ENCODE measurements at places on chromosomes 6 and 20.

GRCh38 chr6:45538641-45539547 is 161.2 kb upstream of the SUPT3H start:
- peaks cover 18% of the 10 kb centered on the region for H3K4me1 ChIP-seq
- no peaks in the 10 kb centered on the region for H3K36me3 ChIP-seq
- H3K27ac ChIP-seq = no peak overlapping the region
- ATAC-seq = no peak
- no peak overlapping the region for H3K4me3 ChIP-seq
- H3K27me3 ChIP-seq = peaks cover 8% of the 10 kb centered on the region

GRCh38 chr6:28333047-28333446 is 2.9 kb downstream of the ZSCAN31 start:
- H3K27ac ChIP-seq = no peak overlapping the region
- H3K27me3 ChIP-seq = no peaks in the 10 kb centered on the region
- H3K36me3 ChIP-seq = peaks cover 11% of the 10 kb centered on the region
- no peak for ATAC-seq
- H3K4me3 ChIP-seq = no peak overlapping the region
- H3K4me1 ChIP-seq = peaks cover 19% of the 10 kb centered on the region

GRCh38 chr6:119026822-119027221 is 51.6 kb downstream of the FAM184A start:
- no peak for ATAC-seq
- no peaks in the 10 kb centered on the region for H3K36me3 ChIP-seq

DNA sequence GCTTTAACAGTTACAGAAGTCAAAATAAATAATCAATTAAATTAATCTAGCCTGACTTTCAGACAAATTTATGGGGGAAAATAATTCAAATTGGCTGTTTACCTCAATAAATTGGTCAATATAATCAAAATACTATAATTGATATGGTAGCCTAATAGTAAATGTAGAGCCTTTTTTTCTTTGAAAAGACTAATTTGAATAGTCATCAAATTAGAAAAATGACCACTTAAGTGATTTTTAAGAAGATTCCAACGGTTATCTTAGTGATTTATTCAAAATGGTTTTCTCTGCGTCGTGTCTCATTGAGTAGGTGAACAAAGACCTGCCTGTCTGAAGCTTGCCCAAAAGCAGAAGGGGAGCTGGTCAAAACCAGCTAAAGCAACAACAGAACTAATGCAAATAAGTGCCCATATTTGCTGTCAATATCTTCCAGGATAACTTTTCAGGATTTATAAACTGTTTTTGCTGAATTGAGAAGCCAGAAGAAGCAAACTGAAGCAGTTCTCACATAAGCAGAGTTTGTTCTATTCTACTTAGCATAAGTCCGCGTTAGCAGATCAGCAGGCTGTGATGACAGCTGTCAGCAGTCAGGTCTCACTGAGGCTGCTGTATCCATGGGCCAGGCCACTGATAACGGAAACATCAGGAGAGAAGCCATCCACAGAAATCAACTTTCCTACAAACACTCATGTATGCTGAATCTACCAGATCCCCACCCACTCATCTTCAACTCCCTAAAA is 7.0 kb downstream of the RCAN2 start:
- H3K36me3 ChIP-seq = no peaks in the 10 kb centered on the region
- H3K4me1 ChIP-seq = no peaks in the 10 kb centered on the region
- peaks cover 41% of the 10 kb centered on the region for H3K27me3 ChIP-seq

GRCh38 chr6:24872779-24873178 is 63.0 kb downstream of the RIPOR2 start:
- no peak for ATAC-seq
- no peaks in the 10 kb centered on the region for H3K27me3 ChIP-seq
- H3K27ac ChIP-seq = peak overlapping the region; percentile 40
- H3K36me3 ChIP-seq = peaks cover 50% of the 10 kb centered on the region
- H3K4me1 ChIP-seq = peaks cover 22% of the 10 kb centered on the region

GRCh38 chr6:37314487-37315156 is 39.2 kb upstream of the RNF8 start:
- H3K27ac ChIP-seq = no peak overlapping the region
- H3K4me1 ChIP-seq = peaks cover 6% of the 10 kb centered on the region
- H3K4me3 ChIP-seq = no peak overlapping the region

DNA sequence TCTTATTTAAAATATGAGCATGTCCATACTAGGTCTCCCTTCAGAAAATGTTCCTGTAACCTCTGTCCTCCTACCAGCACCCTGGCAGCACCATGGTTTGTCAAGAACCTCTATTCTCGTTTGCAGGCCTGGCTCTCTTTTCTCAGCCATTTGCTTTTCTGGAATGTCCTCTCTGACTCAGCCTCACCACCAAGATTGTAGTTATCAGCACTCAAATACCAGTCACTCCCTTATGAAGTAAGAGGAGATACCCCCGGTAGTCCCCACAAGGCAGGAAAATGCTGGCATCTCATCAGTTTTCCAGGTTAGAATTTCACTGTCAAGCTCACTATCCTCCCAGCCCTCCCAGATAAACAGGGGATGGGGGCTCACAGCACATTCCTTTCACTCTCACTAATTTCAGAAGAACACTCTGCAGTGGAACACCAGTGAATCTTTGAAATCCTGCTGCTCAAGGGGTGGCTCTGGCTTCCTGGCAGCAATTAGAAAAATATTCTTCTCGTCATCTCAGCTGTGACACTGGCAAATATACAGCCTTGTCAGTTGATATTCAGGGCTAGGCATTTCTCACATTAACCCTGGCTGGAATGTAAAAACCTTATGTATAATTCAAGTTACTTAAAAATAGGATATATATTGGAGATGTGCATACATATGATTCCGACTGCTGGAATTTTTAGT is 129.2 kb downstream of the TBX18 start:
- H3K4me1 ChIP-seq = no peaks in the 10 kb centered on the region
- H3K27me3 ChIP-seq = no peaks in the 10 kb centered on the region
- no peak for ATAC-seq

All from stimulated activated memory B cell treated with anti-CD40 and anti-IgM and Interleukin-4, amounts not matched to agents 10 μg/mL and 1 μg/mL and 100 μg/mL, for 72 hours (primary cell).